ENCODE measurements at places on chromosomes 4 and X. TPM values are rescaled to one million over a fixed set of nuclear protein-coding genes. Genes with fewer than 3 reads are reported as not detected.

The FGD1 gene
- 7.8 TPM for total RNA-seq

The SASH3 gene
- not detected for total RNA-seq

The VCX3A gene
- total RNA-seq, result not detected

The ATP7A gene
- total RNA-seq, result 9.9 TPM

The MAGEA11 gene
- not detected for total RNA-seq

The MAGEB17 gene
- not detected for total RNA-seq

The PCDH18 gene
- 59.9 TPM for total RNA-seq

The TCEAL2 gene
- not detected for total RNA-seq

The PCDH19 gene
- under 0.01 TPM for total RNA-seq

DNA sequence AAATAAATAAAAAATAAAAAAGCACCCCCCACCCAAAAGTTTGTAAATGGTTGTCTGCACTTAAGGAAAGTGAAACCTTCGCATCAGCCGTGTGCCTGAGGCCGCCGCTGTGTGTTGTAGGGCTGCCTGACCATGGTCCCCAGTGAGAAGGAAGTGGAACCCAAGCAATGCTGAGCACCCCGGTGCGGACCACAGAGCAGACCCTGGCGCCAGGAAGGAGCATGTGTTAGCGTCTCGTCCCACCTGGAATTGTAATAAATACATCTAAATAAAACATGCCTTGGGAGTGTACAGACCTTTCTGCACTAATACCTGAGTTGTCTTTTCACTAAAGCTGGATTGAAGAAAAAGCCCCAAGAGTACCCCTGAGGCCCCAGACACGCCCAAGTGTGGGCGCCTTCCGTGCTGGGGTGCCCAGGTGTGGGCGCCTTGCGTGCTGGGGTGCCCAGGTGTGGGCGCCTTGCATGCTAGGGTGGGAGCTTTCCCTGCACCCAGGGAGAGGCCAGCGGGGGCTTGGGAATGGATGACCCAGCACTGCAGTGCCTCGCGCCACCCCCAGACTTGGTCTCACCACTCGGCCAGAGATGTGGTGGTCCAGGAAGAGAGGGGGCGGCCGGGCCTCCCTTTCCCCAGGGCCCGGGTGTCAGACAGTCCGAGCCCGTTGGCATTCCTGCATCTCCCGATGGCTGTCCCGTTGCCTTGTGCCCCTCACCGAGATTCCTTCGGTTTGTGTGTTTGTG is 33.7 kb downstream of the HTT-AS start:
- DNase-seq, result no peak

DNA sequence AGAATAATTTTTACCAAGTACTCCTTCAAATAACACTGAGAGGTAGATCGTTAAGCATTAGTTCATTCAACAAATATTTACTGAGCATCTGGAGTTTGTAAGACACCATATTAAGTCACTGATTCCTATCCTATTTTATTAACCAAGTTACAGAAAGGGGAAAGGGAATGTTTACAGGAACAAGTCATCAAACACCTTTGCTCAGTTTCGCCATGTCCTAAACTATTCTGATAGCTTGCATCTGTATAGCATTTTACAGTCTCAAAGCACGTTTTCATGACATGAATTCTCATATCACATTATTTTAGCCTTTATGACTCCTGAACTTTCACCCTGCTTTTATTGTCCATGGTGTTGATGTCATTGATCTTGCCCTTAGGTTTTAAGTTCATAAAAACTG is 89.2 kb downstream of the AREG start:
- DNase-seq, result no peak

DNA sequence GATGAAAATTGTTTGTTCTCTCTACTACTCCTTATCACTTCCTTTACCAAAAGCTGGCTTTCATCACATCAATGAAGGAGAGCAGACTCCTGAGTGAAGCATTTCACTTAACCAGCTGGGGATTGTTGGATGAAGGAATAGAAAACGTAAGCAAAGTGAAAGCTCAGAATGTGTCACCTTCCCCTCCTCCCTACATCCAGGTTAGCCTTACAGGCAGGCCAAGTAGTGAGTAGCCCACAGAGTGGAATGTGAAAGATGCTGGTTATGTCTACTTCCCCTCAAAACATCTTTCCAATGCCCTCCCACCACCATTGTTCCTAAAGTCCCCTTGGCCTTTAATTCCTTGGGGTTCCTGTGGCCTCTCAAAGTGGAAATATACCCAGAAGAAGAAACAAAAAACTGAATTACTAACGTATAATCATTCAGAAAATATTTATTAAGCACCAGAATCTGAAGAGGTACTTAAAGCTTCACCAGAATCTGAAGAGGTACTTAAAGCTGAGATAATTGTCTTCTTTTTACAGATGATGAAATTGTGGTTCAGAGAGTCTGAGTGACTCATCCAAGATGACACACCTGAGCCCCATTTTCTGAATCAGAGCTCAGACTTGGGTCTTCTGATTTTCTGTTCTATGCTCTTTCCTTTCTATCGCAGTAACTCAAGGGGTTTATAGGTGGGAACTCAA is 6.5 kb downstream of the P2RY4 start:
- no peak for DNase-seq

GRCh38 chr4:127905029-127905428 is 24.3 kb downstream of the PLK4 start:
- DNase-seq, result no peak

DNA sequence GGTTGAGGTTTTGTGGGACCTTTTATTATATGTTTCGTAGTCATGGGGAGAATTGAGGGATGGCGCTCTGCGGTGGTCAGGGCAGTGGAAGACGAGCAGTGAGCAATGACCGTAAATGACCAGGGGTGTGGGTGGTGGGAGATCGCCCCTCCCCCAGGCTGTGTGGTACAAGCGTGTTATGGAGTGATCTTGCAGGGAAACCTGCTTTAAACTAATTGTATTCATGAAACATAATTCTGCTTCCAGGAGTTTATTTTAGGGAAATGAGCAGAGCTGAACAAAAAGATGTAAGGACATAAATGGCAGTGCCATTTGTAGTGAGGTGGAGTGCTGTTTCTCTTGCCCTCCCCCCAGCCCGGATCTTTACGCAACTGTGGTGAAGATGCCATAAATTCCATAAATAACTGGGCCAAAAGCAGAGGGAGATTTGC is 20.2 kb downstream of the GYG2 start:
- DNase-seq, result peak; percentile 64

- no peak for DNase-seq
Observed at GRCh38 chr4:155799794-155800123, 40.9 kb downstream of the GUCY1B1 start.

- DNase-seq, result peak; percentile 87
Observed at GRCh38 chr4:15568821-15569220, 86.3 kb downstream of the FBXL5 start.

GRCh38 chr4:170271723-170272122 is 182.0 kb upstream of the AADAT start:
- DNase-seq, result no peak

DNA sequence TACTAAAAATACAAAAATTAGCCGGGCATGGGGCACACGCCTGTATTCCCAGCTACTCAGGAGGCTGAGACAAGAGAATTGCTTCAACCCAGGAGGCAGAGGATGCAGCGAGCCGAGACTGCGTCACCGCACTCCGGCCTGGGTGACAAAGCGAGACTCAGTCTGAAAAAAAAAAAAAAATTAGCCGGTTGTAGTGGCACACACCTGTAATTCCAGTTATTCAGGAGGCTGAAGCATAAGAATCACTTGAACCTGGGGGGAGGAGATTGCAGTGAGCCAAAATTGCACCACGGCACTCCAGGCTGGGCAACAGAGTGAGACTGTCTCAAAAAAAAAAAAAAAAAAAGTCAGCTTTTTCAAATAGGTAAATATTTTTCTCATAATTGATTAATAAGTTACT is 71.9 kb downstream of the WDFY3 start:
- no peak for DNase-seq

DNA sequence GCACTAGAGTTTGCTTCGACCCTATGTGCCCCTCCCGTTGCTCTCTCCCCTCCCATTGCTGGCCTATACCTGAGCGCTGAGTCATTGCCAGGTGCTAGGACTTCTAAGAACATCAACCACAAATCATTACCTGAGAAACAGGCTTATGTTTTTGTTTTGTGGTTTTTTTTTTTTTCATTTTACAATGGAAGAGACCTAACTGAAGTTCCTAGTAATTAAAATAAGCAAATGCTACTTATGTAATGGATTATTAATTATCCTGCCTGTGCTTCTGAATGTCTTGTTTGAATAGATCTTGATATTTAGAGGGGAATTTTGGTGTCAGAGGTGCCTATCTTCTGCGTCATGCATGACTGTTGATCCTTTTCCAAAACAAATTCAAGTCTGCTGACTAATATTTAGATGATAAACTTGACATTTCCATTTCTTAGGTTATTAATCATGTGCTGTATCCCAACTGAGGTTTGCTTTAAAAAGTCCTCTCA is 275.4 kb upstream of the CPEB2 start:
- no peak for DNase-seq

- peak; percentile 54 for DNase-seq
Observed at GRCh38 chr4:143375326-143376073, 38.8 kb downstream of the GAB1 start.

DNA sequence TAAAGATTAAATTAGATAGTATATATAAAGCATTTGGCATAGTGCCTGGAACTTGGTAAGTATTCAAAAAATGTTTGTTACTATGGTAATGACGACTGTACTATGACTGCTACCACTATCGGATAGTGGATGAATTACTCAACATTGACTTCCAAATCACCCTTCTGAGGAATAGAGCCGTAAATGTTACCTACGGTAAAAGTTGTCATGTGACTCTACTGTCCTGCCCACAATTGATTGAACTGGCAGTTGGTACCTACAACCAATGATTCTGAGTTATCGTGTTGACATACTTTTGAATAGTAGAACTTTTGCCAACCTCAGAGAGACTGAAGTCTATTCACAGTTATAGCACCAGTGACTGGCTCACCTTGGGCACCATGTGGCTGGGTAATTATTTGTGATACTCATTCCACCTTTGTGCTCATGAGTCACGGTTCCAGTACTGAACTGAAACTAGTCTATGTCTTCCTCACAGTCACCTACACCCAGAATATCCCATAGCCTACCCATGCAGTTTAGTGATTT is 185.5 kb upstream of the PITX2 start:
- DNase-seq, result no peak

DNA sequence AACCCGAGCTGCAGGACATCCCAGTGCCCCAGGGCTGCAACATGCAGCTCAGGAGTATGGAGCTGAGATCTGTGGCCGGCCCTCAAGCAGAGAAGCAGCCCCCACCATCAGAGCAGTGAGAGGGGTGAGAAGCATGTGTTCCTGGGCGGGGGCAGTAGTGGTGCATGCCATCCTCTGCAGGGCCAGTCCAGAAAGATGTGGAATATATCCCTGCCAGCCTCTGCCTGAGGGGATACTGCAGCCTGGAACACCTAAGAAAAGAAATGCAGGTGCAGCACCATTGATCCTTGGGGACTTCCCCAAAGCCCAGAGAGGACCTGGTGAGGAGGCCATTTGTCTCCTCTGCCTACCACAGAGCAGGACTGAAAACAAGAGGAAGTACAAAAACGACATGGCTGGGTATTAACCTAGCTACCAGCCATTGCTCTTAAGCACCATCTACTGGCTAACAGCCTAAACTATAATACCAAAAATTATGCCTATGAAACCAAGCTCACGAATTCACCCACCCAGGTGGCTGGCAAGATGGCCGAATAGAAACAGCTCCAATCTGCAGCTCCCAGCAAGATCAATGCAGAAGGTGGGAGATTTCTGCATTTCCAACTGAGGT is 158.8 kb downstream of the ADGRA3 start:
- DNase-seq, result peak; percentile 46

DNA sequence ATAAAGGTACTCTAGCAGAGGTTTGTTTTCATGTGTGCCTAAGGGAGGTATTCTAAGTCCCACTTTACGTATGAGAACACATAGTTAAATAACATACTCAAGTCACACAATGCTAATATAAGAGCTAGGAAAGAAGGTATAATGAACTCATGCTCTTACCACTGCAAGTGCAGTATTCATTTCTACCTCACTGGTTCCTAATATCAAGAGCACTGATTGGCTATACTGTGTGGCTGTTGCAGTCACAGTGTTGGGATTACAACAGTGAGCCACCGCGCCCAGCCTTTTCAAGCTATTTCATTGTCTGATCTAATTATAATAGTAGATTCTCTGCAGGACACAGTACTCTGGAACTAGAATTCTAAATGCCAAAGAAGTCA is 84.0 kb downstream of the PDS5A start:
- DNase-seq, result no peak

DNA sequence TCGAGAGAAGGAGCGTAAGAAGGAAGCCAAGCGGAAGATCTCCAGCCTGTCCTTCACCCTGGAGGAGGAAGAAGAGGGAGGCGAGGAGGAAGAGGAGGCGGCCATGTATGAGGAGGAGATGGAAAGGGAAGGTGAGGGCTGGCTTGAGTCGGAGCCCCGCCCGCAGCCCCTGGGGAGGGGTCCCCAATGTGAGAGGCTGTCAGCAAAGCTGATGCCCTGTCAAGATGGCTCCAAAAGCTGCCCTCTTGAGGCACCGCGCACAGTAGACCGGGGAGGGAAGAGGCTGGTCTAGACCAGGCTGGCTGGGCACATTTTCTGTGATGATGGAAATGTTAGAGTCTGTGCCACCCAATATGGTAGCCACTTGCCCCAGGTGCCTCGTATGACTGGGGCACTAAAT is 2.5 kb downstream of the FAM50A start:
- no peak for DNase-seq

- no peak for DNase-seq
Observed at GRCh38 chr4:13783800-13784411, 156.4 kb upstream of the BOD1L1 start.

DNA sequence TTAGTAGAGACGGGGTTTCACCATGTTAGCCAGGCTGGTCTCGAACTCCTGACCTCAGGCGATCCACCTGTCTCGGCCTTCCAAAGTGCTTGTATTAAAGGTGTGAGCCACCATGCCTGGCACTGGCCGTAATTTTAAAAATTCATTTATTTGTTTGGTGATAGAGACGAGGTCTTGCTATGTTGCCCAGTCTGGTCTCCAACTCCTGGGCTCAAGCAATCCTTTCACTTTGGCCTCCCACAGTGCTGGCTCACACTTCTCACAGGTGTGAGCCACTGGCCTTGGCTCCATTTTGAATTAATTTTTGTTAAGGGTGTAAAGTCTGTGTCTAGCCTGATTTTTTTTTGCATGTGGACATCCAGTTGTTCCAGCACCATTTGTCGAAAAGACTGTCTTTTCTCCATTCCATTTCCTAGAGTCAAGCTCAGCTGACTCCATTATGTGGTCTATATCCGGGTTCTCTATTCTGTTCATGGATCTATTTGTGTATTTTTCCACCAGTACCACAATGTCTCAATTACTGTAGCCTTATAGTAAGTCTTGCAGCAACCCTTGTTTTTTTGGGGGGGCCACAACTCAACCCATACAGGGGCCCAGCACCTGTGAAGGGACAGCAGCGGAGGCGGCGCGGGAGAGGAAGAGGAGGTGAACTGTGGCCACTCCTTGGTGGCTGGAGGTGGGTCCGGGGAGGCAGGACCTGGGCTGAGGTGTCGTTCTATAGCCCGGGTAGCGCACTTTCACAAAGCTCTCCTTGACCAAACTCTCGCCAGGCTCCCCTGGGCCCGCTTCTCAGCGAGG is 1.5 kb upstream of the NSD2 start:
- DNase-seq, result no peak

Measured in myocyte (in vitro differentiated cells).